ENCODE measurements at places on chromosomes 2 and 18. TPM values are rescaled to one million over a fixed set of nuclear protein-coding genes. Genes with fewer than 3 reads are reported as not detected.

Gene TNFAIP6
- 0.75 TPM for total RNA-seq

Gene CEBPZOS
- not detected for total RNA-seq

Gene SP140
- total RNA-seq, result not detected

Gene CELF4
- total RNA-seq, result 1.9 TPM

Gene COLEC11
- total RNA-seq, result not detected

Gene HTR2B
- not detected for total RNA-seq

Gene TNS1
- total RNA-seq, result 11.3 TPM

Gene MOGAT1
- not detected for total RNA-seq

Gene SPATA3
- total RNA-seq, result not detected

Gene ERFE
- total RNA-seq, result 2.6 TPM

Gene CFAP65
- total RNA-seq, result 0.93 TPM

Gene ANKMY1
- total RNA-seq, result 13.0 TPM

Gene IL18RAP
- total RNA-seq, result not detected

Gene SERPINB10
- total RNA-seq, result not detected

Gene CHRND
- total RNA-seq, result 5.8 TPM

Gene CD8B2
- not detected for total RNA-seq

Gene NYAP2
- total RNA-seq, result 0.36 TPM

Gene ID2
- 46.1 TPM for total RNA-seq

Gene CXXC1
- total RNA-seq, result 108 TPM

Gene PCARE
- total RNA-seq, result not detected

Gene CNTNAP5
- total RNA-seq, result 1.1 TPM

Gene AGXT
- not detected for total RNA-seq

Gene ZRANB3
- 14.6 TPM for total RNA-seq

Gene LTBP1
- 30.2 TPM for total RNA-seq

Gene VIT
- total RNA-seq, result not detected

Gene SLC25A12
- total RNA-seq, result 20.5 TPM

Gene R3HDM1
- 63.0 TPM for total RNA-seq

Gene TRABD2A
- total RNA-seq, result 0.84 TPM

Gene CRYGD
- total RNA-seq, result not detected

Gene CCDC195
- not detected for total RNA-seq

Gene ZNF892
- 20.2 TPM for total RNA-seq

Gene CCDC74B
- 13.9 TPM for total RNA-seq

Gene ELOA2
- total RNA-seq, result not detected

Gene DQX1
- total RNA-seq, result 0.49 TPM

Gene CNOT9
- total RNA-seq, result 93.5 TPM

Gene COLEC12
- 2.0 TPM for total RNA-seq

Gene COL4A3
- total RNA-seq, result not detected

Gene MOCOS
- total RNA-seq, result 2.6 TPM

Gene APCDD1
- total RNA-seq, result 49.8 TPM

Gene RFTN2
- total RNA-seq, result 20.6 TPM

Gene COL4A4
- 0.16 TPM for total RNA-seq
